Breast epithelium (tissue), 4 donors: ENCODE measurements at places on chromosomes 12 and 14.

DNA sequence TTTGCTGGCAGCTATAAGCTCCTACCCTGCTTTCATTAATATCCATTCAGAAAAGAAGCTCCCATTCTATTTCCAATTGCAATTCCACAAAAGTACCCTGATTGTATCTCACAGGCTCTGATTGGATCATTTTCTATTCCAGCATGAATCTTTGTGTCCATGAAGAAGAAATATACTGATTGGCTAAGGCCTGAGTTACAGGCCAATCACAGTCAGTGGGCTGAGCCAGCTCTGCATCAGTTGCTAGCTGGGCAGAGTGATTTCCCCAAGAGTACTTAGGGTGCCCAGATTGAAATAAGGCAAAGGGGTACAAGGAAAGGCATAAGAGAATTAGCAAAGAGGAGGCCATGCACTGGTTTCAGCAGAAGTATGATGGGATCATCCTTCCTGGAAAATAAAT, 14.4 kb downstream of the ART4 start:
- H3K27me3 ChIP-seq, result no peaks in the 10 kb centered on the region
- no peak for DNase-seq
- H3K4me3 ChIP-seq, result no peak overlapping the region
- H3K4me1 ChIP-seq, result no peaks in the 10 kb centered on the region

DNA sequence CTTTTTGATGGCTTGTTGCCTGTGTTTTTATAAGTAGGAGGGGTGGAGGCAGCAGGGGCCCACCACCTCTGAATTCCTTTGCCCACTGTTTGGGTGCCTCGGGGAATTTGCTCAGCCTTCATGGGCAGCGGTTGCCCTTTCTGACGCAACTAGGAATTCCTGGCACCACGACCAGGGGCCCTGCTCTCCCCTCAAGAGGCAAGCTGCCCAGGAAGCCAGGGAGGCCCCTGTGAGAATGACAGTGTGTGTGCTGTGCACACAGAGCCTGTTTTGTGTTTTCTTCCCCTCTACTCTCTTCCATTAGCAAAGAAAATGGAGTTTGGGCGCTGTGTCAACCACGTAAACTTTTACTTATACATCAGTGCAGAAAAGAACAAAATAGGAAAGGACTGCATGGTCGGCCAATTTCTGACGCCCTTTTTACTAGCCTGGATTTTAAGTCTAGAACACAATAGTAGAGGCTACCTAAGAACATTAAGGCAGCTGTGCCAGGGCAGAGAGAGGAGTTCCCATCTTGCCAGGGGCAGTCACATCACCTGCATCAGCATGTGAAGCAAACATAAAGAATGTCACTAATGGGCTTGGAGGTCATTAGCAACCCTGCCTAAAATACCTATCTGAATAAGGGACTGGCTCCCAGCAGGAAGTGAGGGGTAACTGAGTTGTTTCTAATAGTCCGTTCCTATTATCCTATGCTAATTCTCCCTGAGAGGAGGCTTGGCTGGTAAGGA, 17.9 kb upstream of the PTGR2 start:
- no peaks in the 10 kb centered on the region for H3K36me3 ChIP-seq
- DNase-seq, result no peak
- H3K27me3 ChIP-seq, result no peaks in the 10 kb centered on the region
- H3K4me3 ChIP-seq, result no peak overlapping the region
- peak overlapping the region; percentile 61 for H3K27ac ChIP-seq
- H3K4me1 ChIP-seq, result peaks cover 7% of the 10 kb centered on the region

DNA sequence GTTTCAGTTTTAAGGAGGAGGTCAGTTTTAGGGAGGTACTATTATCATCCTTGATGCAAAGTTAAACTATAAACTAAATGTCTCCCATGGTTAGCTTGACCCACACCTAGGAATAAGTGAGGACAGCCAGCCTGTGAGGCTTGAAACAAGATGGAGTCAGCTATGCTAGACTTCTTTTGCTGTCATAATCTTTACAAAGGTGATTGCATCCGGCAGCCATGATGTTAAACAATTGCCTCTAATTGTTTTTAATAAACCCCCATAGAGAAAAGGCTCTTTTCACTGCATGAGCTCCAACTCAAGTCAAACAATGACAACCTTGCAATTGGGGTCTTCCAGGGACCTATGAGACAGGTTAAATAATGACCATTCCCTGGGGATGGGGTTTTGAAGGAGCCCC, 45.7 kb upstream of the EEA1 start:
- DNase-seq, result no peak
- no peak overlapping the region for H3K27ac ChIP-seq
- no peaks in the 10 kb centered on the region for H3K36me3 ChIP-seq
- H3K4me3 ChIP-seq, result no peak overlapping the region

DNA sequence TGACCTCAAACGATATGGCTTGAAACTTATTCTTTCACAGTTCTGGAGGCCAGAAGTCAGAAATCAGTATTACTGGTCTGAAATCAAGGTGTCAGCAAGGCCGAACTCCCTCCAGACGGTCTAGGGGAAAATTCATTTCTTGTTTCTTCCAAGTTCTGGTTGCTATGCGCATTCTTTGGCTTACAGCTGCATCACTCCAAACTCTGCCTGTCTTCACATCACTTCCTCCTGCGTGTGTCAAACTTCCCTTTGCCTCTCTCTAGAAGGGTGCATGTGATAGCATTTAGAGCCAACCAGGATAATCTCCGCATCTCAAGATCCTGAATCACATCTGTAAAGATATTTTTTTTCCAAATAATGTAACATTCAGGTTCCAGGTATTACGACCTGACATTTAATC, 62.8 kb downstream of the DENND5B start:
- H3K4me3 ChIP-seq, result no peak overlapping the region
- H3K27me3 ChIP-seq, result no peaks in the 10 kb centered on the region
- H3K36me3 ChIP-seq, result no peaks in the 10 kb centered on the region
- DNase-seq, result no peak
- no peak overlapping the region for H3K27ac ChIP-seq
- no peaks in the 10 kb centered on the region for H3K4me1 ChIP-seq

- H3K4me1 ChIP-seq, result no peaks in the 10 kb centered on the region
- no peak overlapping the region for H3K27ac ChIP-seq
- H3K4me3 ChIP-seq, result no peak overlapping the region
- H3K36me3 ChIP-seq, result no peaks in the 10 kb centered on the region
Measured at GRCh38 chr12:105357162-105357691, 26.7 kb downstream of the C12orf75 start.

DNA sequence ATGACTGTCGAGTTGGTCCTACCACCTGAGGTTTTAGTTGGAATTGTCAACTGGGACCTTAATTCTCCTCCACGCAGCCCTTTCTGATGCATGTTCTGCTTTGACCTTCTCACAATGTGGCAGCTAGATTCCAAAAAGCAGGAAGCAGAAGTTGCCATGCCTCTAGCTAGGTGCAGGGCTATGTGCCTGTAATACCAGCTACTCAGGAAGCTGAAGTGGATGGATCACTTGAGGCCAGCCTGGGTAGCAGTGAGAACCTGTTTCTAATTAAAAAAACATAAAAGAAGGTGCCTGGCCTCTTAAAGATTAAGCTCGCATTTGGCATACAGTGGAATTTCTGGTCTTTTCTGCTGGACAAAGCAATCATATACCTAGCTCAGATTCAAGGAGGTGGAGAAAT, 77.1 kb downstream of the FGD4 start:
- no peaks in the 10 kb centered on the region for H3K36me3 ChIP-seq
- DNase-seq, result no peak
- no peaks in the 10 kb centered on the region for H3K4me1 ChIP-seq
- H3K27me3 ChIP-seq, result no peaks in the 10 kb centered on the region
- no peak overlapping the region for H3K4me3 ChIP-seq

DNA sequence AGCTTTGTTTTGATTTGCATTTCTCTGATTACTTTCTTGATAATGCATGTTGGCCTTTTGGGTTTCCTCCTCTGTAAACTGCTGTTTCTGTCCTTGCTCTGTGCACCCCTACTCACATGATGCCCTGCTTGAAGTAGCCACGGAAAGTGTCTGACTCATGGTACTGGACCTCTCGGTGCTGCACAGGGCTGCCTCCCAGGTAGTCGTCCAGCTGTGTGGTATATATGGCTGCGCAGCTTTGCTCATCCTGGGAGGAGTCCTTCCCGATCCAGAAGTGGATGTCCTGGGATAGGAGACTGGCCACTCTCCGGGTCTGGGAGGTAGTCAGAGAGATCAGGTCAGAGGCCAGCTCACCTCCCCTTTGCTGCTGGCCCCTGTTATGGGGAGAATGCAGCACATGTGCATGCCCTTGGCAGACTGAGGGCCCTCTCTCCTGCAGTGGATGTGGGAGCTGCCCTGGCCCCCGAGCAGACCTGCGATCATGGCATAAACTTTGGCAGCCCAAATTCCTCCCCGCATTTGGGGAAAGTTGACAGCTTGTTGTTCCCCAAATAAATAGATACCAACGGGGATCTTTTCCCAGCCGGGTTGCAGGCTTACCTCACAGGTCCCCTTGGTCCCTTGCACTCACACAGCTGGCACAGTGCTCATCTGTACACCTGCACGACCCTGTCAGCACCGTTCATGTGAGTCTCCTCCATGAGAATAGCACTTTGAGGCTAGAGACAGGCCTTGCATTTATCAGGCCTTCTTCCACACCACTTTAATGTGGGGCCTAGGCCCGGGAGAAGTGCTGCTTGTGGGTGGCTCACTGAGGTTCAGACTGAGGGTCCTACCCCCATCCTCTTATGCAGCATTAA, 5.2 kb downstream of the AVIL start:
- DNase-seq, result no peak
- no peaks in the 10 kb centered on the region for H3K36me3 ChIP-seq
- H3K27me3 ChIP-seq, result no peaks in the 10 kb centered on the region
- no peaks in the 10 kb centered on the region for H3K4me1 ChIP-seq
- H3K27ac ChIP-seq, result no peak overlapping the region
